Muscle of back (tissue), 13 donors: ENCODE measurements at places on chromosomes 2 and 18. TPM values are rescaled to one million over a fixed set of nuclear protein-coding genes. Genes with fewer than 3 reads are reported as not detected.

- no peak for DNase-seq
These were observed 67.1 kb upstream of the MSTN start for GRCh38 chr2:190129421-190130199.

GRCh38 chr2:68925295-68925896 lies 27.3 kb downstream of the GKN2 start:
- DNase-seq, result peak; percentile 51

The SIX2 gene
- 4.6 TPM for polyA plus RNA-seq

The SNED1 gene
- polyA plus RNA-seq, result 4.6 TPM

The BOK gene
- 61.6 TPM for polyA plus RNA-seq

The METTL5 gene
- 55.9 TPM for polyA plus RNA-seq
